Ascending aorta (tissue), 2 donors: ENCODE measurements at places on chromosomes 1 and 21. TPM values are rescaled to one million over a fixed set of nuclear protein-coding genes. Genes with fewer than 3 reads are reported as not detected.

The ARMH1 gene
- total RNA-seq, result not detected

The MCOLN3 gene
- total RNA-seq, result 0.32 TPM

The S100A12 gene
- total RNA-seq, result not detected

GRCh38 chr1:93605812-93606512 lies 75.7 kb downstream of the BCAR3 start:
- DNase-seq, result no peak
- H3K4me3 ChIP-seq, result no peak overlapping the region
- no peak overlapping the region for H3K27ac ChIP-seq
- H3K4me1 ChIP-seq, result no peaks in the 10 kb centered on the region
- no peaks in the 10 kb centered on the region for H3K36me3 ChIP-seq
- H3K27me3 ChIP-seq, result no peaks in the 10 kb centered on the region

GRCh38 chr1:41847733-41848132 lies 71.0 kb downstream of the HIVEP3 start:
- no peak for DNase-seq
- H3K27ac ChIP-seq, result no peak overlapping the region
- no peaks in the 10 kb centered on the region for H3K27me3 ChIP-seq

DNA sequence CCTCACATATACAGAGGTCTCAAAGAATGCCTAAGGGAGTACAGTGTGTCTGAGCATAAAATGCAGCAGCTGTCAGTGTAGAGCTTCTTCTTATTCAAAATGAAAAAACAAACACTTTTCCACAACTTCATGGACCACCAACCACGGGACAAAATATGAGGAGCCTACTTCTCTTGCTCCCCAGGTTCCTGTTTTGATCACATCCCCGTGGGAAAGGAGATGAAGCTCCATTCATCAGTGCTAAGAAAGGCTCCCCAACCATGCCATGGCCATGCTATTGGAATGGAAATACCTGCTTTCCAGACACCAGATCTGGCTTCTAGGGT lies 383 bp downstream of the CD48 start:
- no peak overlapping the region for H3K27ac ChIP-seq
- no peak for DNase-seq
- peak overlapping the region; percentile 28 for H3K4me3 ChIP-seq
- H3K27me3 ChIP-seq, result no peaks in the 10 kb centered on the region

- DNase-seq, result no peak
- H3K36me3 ChIP-seq, result peaks cover 20% of the 10 kb centered on the region
- H3K27me3 ChIP-seq, result no peaks in the 10 kb centered on the region
- no peaks in the 10 kb centered on the region for H3K4me1 ChIP-seq
- H3K27ac ChIP-seq, result no peak overlapping the region
- H3K4me3 ChIP-seq, result no peak overlapping the region
Observed at GRCh38 chr1:113701429-113701828, 57.9 kb downstream of the PHTF1 start.

- H3K27me3 ChIP-seq, result no peaks in the 10 kb centered on the region
- DNase-seq, result no peak
- H3K36me3 ChIP-seq, result no peaks in the 10 kb centered on the region
- no peak overlapping the region for H3K27ac ChIP-seq
Observed at GRCh38 chr1:168832661-168833060, 103.7 kb upstream of the DPT start.

GRCh38 chr21:14862794-14863720 lies 201.7 kb downstream of the NRIP1 start:
- H3K36me3 ChIP-seq, result no peaks in the 10 kb centered on the region
- no peak for DNase-seq
- no peaks in the 10 kb centered on the region for H3K4me1 ChIP-seq
- no peaks in the 10 kb centered on the region for H3K27me3 ChIP-seq

DNA sequence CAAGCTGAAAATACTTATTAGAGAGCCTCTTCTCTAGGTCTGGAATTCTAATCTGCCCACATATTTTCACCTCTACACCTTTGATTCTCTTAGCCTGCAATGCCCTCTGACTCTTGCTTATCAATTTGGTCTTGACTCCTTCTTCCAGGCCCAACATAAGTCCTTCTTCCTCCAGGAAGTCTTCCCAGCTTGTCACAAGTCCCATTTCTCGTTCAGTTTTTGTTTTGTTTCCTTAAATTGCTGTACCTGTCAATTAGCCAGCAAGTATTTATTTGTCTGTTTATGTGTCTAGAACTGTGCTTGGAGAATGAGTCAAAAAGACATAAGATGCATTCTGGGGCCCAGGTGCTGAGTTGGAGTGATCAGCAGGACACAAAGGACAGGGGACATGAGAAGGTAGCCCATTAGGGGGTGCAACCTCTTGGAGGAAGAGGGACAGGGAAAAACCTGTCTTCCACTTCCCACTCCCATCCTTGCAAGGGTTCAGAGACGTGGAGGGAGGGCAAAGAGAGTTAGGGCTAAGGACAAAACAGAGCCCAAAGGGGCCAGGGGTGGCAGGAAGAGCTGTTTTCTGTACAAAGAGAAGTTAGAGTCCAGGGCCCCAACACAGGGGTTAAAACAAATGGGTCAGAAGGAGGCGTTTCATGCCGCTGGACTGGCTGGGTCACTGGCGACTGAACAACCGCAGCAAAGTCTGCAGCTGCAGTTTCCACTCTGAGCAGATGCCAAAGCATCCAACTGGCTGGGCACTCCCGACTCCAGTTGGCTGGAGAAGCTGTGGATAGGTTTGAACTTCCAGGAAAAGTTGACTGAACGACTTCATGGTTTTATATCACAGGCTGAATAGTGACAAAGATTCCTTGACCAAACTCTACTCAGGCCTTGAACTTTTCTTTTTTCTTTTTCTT lies 10.7 kb upstream of the CNR2 start:
- peak overlapping the region; percentile 77 for H3K27ac ChIP-seq
- H3K4me3 ChIP-seq, result no peak overlapping the region
- no peaks in the 10 kb centered on the region for H3K36me3 ChIP-seq
- no peaks in the 10 kb centered on the region for H3K27me3 ChIP-seq

DNA sequence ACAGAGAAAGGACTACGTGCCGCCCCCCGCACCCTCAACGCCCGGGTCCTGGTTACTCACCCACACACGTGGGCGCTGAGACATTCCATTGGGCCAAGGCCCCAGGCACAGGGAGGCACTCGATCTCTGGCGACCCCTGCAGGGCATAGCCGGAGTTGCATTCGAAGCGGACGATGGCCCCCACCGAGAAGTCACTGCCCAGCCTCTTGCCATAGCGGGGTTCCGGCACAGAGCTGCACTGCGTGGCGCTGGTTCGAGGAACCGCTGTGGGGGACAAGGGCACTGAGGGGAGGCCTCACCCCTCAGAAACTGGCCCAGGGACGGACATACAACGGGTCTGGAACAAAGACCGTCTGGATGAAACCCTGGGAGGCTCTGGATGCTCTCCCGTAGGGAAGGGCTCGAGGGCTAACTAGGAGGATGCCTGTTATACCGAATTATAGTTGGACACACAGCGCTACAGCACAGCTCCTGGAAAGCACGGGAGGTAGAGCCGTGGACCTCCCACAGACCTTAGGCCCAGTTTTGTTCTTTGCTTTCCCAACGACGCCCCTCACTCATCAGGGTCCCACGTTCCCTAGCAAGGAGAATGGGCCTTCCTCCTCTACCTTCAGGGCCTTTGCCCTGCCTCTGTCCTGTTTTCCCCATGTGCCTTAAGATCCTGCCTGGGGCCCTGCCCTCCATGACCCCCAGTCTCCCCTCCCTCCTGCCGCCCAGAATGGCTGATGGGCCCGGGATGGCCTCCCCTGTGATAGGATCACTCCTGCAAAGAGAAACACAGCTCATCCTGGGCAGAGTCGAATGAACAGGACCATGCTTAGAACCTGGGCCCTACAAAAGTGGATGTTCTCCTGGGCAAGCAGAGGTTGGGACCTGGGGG lies 152.8 kb downstream of the ZSCAN20 start:
- no peaks in the 10 kb centered on the region for H3K36me3 ChIP-seq
- H3K4me3 ChIP-seq, result no peak overlapping the region
- no peak overlapping the region for H3K27ac ChIP-seq
- no peak for DNase-seq

DNA sequence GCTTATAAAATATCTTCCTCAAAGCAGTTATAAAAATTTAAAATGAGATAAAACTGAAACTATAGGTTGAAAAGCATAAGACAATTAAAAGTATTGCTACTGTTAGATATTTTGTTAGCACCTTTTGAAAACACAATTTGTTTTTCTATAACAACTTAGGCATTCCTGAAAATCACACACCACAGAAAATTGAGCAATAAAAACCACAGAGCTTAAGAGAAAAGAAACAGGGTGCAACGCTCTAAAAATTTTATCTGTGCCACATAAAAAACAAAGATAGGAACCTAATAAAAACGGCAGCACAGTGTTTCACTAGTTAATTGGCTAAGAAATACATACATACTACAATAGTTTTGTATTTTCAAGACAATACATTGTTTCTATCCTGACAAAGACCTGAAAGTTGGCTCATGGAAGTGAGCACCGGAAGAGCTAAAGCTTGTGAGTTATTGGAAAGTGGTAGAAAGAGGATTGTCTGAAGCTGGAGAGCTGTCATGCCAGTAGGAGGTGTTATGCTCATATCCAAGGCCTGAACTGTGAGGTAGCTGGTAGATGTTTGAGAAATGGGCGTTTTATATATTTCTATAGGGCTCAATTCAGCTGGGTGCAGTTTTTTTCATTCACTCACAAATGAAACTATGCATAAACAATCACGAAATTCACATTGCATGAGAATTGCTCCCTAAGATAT lies 45.8 kb downstream of the RGS7 start:
- H3K27me3 ChIP-seq, result no peaks in the 10 kb centered on the region
- no peak overlapping the region for H3K4me3 ChIP-seq
- no peaks in the 10 kb centered on the region for H3K4me1 ChIP-seq
- DNase-seq, result no peak
- no peak overlapping the region for H3K27ac ChIP-seq

DNA sequence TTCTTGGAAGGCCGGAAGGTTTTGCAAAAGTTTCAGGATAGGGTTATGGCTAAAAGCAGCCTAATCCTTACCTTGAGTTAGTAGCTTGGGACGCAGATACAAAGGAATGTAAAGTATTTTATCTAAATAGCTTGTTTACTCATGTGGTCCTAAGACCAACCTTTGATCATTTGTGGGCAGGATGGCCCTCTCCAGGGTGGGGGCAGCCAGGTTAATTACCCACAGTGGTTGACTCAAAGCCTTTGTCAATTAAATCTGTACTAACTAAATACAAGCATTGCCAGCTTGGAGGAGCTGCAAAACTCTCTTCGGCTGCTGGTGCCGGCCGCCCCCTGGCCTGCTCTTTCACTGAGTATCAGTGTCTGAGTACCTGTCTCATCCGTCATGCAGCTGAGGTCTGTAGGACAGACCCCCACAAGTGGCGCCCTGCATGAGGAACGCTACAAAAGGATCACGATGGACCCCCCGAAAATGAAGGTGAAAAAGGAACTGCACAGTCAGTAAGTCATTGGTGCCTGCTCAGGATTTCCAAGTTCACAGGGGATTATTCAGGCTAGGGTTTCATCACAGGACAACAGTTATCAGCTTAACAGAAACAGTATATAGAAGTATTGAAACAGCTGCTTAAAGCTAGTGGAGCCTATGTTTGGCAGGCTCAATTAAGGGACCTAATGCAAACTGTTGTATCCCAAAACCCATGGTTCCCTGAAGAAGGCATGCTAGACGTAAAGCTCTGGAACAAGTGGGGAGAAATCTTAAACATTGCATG lies 212.5 kb upstream of the MAP1LC3C start:
- H3K4me1 ChIP-seq, result no peaks in the 10 kb centered on the region
- H3K27me3 ChIP-seq, result no peaks in the 10 kb centered on the region
- DNase-seq, result no peak
- no peaks in the 10 kb centered on the region for H3K36me3 ChIP-seq
- no peak overlapping the region for H3K27ac ChIP-seq
- no peak overlapping the region for H3K4me3 ChIP-seq

DNA sequence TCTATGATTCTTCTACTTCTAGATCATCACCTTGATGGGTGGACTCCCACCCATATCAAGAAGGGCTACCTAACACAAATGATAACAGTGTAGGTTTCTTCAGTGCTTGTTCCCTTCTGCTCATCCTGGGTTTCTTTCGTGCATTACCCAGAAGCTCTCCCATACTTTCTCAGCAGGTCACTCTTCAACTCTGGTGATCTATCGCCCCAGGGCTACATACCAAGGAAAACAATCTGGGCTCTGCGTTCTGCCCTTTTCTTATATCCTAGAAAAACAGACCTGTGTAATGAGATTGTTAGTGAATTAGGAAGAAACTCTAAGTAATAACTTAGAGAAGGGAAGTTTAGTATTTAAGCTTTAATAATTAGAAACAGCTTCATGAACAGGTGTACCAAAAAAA lies 370.6 kb upstream of the SPAG17 start:
- H3K27ac ChIP-seq, result no peak overlapping the region
- DNase-seq, result no peak
- H3K4me1 ChIP-seq, result no peaks in the 10 kb centered on the region
- H3K36me3 ChIP-seq, result no peaks in the 10 kb centered on the region
- no peak overlapping the region for H3K4me3 ChIP-seq

DNA sequence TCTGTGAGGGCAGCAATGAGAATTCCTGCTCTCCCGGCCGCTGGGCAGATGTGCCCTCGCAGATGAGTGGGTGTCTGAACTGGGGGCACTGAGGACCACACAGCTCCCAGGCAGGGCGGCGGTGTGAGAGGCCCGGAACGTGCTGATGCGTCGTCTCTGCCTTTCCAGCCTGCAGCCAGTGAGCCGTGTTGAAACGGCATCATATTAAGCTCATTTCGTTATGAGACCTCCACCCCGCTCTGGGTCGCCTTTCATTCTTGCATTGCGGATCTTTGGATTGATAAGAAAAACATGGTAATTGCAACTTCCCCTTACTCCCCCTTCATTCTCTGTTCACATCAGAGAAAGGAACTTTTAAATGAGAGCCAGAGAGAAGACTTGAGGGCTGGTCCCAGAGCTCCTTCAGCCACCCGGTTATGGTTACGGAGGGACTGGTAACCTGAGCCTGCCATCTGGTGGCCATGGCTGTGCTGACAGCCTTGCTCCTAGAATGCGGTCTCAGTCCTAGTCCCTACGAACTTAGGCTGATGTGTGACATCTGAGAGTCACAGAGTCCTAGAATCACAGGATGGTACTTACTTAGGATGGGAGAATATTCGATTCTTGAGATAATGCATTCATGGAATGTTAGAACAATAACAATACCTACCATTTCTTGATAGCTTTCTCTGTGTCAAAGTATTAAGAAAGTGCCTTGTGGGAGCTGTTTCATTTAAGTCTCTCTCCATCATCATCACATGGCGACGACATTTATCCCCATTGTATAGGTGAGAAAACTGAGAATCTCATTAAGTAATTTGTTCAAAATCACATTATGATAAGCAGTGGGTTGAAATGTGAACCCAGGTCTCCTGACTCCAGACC lies 271.0 kb downstream of the TRABD2B start:
- peaks cover 15% of the 10 kb centered on the region for H3K4me1 ChIP-seq
- no peaks in the 10 kb centered on the region for H3K36me3 ChIP-seq
- peak overlapping the region; percentile 51 for H3K4me3 ChIP-seq
- no peak overlapping the region for H3K27ac ChIP-seq
- no peaks in the 10 kb centered on the region for H3K27me3 ChIP-seq
- DNase-seq, result peak; percentile 89

DNA sequence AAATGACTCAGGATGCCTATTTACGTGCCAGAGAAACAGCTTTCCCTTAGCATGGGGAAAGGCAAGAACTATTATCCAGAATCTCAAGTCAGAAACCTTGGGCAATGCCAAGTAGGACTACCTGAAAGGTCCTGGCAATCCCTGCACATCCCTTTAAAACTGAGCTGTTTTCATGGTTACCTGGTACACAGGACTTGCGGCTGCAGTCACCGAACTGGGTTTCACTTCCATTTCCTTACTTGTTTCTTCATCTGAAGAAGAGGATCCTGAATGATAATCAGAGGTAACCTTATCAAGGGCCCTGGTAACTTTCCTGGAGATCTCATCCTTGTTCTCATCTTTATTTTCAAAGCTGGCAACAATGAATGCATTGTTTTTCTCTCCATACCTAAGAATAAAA lies 14.3 kb downstream of the BTG3 start:
- H3K4me1 ChIP-seq, result no peaks in the 10 kb centered on the region
- no peaks in the 10 kb centered on the region for H3K27me3 ChIP-seq
- H3K4me3 ChIP-seq, result no peak overlapping the region
- peaks cover 78% of the 10 kb centered on the region for H3K36me3 ChIP-seq
